Breast epithelium (tissue), 4 donors: ENCODE measurements at places on chromosomes 16 and 17. TPM values are rescaled to one million over a fixed set of nuclear protein-coding genes. Genes with fewer than 3 reads are reported as not detected.

GRCh38 chr16:59698346-59699020 is 964.4 kb upstream of the GOT2 start:
- H3K27me3 ChIP-seq, result no peaks in the 10 kb centered on the region
- H3K4me1 ChIP-seq, result no peaks in the 10 kb centered on the region
- H3K36me3 ChIP-seq, result no peaks in the 10 kb centered on the region
- no peak overlapping the region for H3K4me3 ChIP-seq

ATP6V0D1 gene
- total RNA-seq, result 122 TPM

GRCh38 chr17:67270416-67270815 is 25.4 kb upstream of the HELZ start:
- no peaks in the 10 kb centered on the region for H3K4me1 ChIP-seq
- no peak overlapping the region for H3K27ac ChIP-seq
- H3K36me3 ChIP-seq, result no peaks in the 10 kb centered on the region
- H3K4me3 ChIP-seq, result no peak overlapping the region
- H3K27me3 ChIP-seq, result no peaks in the 10 kb centered on the region

CCL7 gene
- total RNA-seq, result not detected

GRCh38 chr17:80616705-80617104 is 72.1 kb downstream of the RPTOR start:
- H3K27ac ChIP-seq, result no peak overlapping the region
- no peak for DNase-seq
- no peaks in the 10 kb centered on the region for H3K36me3 ChIP-seq
- H3K4me3 ChIP-seq, result no peak overlapping the region
- H3K4me1 ChIP-seq, result no peaks in the 10 kb centered on the region

DNA sequence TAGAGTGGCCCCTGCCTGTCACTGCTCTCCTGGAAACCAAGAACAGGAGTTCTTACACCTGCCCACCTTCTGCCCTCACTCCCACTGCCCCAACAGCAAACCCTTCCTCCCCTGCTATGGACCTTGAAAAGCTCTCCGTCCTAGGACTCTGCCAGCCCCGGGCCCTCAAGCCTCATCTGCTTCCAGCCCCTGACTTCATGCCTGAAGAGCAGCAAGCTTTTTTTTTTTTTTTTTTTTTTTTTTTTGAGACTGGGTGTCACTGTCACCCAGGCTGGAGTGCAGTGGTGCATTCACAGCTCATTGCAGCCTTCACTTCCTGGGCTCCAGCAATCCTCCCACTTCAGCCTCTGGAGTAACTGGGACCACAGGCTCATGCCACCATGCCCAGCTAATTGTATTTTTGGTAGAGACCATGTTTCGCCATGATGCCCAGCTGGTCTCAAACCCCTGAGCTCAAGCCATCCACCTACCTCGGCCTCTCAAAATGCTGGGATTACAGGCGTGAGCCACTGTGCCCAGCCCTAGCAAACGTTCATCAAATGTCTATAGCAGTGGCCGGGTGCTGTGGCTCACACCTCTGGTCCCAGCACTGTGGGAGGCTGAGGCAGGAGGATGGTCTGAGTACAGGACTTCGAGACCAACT is 16.9 kb downstream of the CARHSP1 start:
- DNase-seq, result no peak
- peak overlapping the region; percentile 74 for H3K27ac ChIP-seq
- no peaks in the 10 kb centered on the region for H3K27me3 ChIP-seq
- no peaks in the 10 kb centered on the region for H3K4me1 ChIP-seq
- H3K4me3 ChIP-seq, result no peak overlapping the region
- no peaks in the 10 kb centered on the region for H3K36me3 ChIP-seq

DNA sequence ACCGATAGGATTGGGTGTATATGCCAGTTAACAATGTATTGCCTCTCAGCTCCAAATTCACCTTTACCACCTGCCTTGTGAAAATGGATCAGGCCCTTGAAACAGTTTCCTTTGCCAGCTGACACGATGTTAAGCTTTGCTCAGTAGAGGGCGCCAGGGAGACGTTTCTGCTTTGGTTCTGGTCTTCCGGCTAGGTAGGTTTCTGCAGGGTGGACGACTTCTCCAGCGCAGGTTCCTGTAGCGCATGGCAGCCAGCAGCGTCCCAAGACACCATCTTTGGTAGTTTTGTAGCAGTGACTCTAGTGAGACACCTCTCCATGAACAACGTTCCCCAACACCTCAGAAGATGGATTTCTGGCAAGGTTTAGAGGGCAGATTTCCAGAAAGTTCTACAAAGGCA is 24.0 kb downstream of the SYCE1L start:
- no peaks in the 10 kb centered on the region for H3K36me3 ChIP-seq
- no peaks in the 10 kb centered on the region for H3K27me3 ChIP-seq
- DNase-seq, result no peak
- H3K4me1 ChIP-seq, result no peaks in the 10 kb centered on the region
- no peak overlapping the region for H3K27ac ChIP-seq

- no peaks in the 10 kb centered on the region for H3K36me3 ChIP-seq
- DNase-seq, result no peak
Measured at GRCh38 chr16:76287466-76287865, 10.3 kb downstream of the CNTNAP4 start.

DNA sequence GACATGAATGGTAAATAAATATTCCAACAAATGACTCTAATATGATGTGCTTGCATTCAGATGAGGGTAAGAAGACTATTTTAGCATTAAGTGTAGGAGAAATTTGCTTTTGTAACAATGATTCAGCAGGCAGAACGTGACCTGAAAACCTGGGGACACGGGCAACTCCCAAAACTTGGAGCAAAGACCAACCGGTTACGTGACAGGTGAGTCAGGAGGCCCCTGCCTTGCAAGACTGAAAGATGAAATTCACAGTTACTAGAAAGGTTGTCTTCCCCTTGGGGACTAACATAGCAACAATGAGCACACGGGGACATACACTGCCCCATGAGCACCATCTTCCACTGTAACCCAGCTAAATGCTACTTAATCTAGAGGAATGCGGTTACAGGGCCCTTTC is 33.5 kb upstream of the ERN1 start:
- H3K4me1 ChIP-seq, result no peaks in the 10 kb centered on the region
- no peaks in the 10 kb centered on the region for H3K36me3 ChIP-seq
- no peak overlapping the region for H3K4me3 ChIP-seq
- no peak for DNase-seq
- H3K27me3 ChIP-seq, result no peaks in the 10 kb centered on the region

TP53TG3B gene
- total RNA-seq, result not detected

GRCh38 chr16:83727018-83727417 is 80.8 kb upstream of the HSBP1 start:
- no peaks in the 10 kb centered on the region for H3K4me1 ChIP-seq
- no peak for DNase-seq
- H3K27me3 ChIP-seq, result no peaks in the 10 kb centered on the region
- H3K36me3 ChIP-seq, result no peaks in the 10 kb centered on the region

- no peaks in the 10 kb centered on the region for H3K4me1 ChIP-seq
- no peak overlapping the region for H3K27ac ChIP-seq
- H3K4me3 ChIP-seq, result no peak overlapping the region
- no peaks in the 10 kb centered on the region for H3K27me3 ChIP-seq
- no peaks in the 10 kb centered on the region for H3K36me3 ChIP-seq
Measured at GRCh38 chr16:51854401-51854951, 692.5 kb downstream of the TOX3 start.

NPW gene
- not detected for total RNA-seq

GRCh38 chr17:71985111-71986039 is 135.4 kb upstream of the SOX9 start:
- H3K4me3 ChIP-seq, result no peak overlapping the region
- no peaks in the 10 kb centered on the region for H3K36me3 ChIP-seq
- no peaks in the 10 kb centered on the region for H3K4me1 ChIP-seq
- no peak for DNase-seq
- no peak overlapping the region for H3K27ac ChIP-seq

DNA sequence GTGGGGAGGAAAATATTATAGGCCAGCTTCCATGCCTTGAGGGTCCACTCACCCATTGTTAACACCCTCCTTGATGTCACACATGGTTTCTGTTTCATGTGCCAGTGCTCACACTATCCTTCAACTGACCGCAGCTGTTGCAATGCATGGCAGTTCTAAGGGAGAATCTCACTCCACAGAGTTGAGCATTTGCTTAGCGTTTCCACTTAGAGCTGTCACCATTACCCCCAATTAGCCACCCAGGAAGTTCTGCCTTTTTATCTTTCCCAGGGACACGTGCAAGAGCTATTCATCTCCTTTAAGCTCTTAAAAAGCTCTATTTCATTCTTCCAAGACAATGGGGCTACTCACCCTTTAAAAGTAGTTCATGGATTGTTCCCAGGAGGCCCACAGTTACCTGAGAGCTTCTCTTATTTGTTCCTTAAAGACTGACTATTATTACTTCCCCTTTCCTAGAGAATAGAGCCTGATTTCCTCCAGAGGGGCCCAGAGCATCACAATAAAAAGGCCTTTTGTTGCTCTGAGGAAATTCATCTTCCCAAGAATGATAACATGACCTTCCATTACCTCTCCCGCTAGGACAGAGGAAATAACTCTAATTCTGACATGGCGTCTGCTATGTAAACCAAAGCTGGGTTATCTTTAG is 126.8 kb downstream of the CACNG3 start:
- no peaks in the 10 kb centered on the region for H3K27me3 ChIP-seq
- no peak overlapping the region for H3K27ac ChIP-seq
- H3K4me1 ChIP-seq, result no peaks in the 10 kb centered on the region
- no peak overlapping the region for H3K4me3 ChIP-seq
- DNase-seq, result no peak
- no peaks in the 10 kb centered on the region for H3K36me3 ChIP-seq

DNA sequence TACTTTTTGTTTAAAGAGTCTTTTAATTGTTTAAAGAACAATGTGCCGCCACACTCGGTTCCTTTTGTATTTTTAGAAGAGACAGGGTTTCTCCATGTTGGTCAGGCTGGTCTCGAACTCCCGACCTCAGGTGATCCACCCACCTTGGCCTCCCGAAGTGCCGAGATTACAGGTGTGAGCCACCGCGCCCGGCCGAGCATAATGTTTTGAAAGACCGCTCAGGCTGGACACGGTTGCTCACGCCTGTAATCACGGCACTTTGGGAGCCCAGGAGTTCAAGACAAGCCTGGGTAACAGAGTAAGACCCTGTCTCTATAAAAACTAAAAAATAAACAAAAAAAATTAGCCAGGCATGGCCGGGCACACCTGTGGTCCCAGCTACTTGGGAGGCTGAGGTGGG is 59.8 kb downstream of the RNF213 start:
- H3K36me3 ChIP-seq, result peaks cover 4% of the 10 kb centered on the region
- no peaks in the 10 kb centered on the region for H3K27me3 ChIP-seq
- H3K27ac ChIP-seq, result no peak overlapping the region
- no peak overlapping the region for H3K4me3 ChIP-seq
- no peaks in the 10 kb centered on the region for H3K4me1 ChIP-seq
- no peak for DNase-seq

- DNase-seq, result no peak
- no peaks in the 10 kb centered on the region for H3K36me3 ChIP-seq
- no peaks in the 10 kb centered on the region for H3K4me1 ChIP-seq
- H3K4me3 ChIP-seq, result peak within 1 kb of the TSS; percentile 30
- H3K27ac ChIP-seq, result no peak within 1 kb of the TSS
Measured at GRCh38 chr17:3695723-3696411, at the start of gene P2RX5. Gene P2RX5 (minus strand): TSS chr17:3696155. CDS start chr17:3696005, 150 bp downstream.

RNF167 gene
- 49.0 TPM for total RNA-seq

TERB1 gene
- 0.59 TPM for total RNA-seq

- H3K27me3 ChIP-seq, result no peaks in the 10 kb centered on the region
- DNase-seq, result no peak
- no peaks in the 10 kb centered on the region for H3K4me1 ChIP-seq
- no peak overlapping the region for H3K4me3 ChIP-seq
Measured at GRCh38 chr17:12365805-12366204, 299.9 kb upstream of the MYOCD start.

GRCh38 chr16:53198933-53199332 is 144.1 kb downstream of the CHD9 start:
- no peak overlapping the region for H3K27ac ChIP-seq
- no peaks in the 10 kb centered on the region for H3K36me3 ChIP-seq
- H3K27me3 ChIP-seq, result no peaks in the 10 kb centered on the region

DNA sequence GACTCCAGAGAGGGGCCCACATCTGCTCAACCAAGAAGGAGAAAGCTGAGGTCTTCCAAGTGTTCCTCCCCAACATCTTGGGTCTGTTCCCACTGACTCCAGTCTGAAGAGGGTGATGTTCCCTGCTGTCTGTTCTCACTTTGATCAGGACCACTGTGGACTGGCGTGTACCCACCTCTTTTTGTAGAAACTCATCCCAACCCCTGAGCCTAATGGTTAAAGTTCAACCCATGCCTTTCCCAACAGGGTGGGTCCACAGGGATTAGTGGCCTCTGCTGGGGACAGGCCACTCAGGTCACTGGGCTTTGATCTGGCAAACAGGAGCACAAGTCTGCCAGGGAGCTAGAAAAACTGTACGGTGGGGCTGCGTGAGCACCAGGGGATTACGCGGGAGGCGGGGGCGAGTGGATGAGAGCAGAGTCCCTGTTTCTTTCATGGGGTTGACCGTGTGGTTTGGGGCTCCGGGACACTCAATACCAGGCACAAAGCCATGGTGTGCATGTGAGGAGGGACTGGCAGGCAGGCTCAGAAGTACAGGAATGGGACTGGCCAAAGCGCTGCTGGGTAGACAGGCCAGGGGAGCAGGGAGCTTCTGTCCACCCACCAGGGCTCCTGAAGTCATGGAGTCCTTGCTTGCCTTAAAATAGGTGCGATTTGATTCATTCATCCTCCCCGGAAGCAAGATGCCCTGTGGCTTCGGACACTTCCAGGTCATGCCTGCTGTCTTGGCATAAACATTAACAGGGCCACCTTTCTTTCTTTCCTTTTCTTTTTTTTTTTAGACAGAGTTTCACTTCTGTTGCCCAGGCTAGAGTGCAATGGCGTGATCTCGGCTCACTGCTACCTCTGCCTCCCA is at the start of gene CA5A:
Gene CA5A (minus strand): TSS at position 155 of the 856 bp plus-strand sequence. CDS start 79 bp downstream, at position 76.
- H3K27me3 ChIP-seq, result no peaks in the 10 kb centered on the region
- no peak for DNase-seq
- H3K36me3 ChIP-seq, result no peaks in the 10 kb centered on the region
- H3K4me3 ChIP-seq, result no peak within 1 kb of the TSS
- no peaks in the 10 kb centered on the region for H3K4me1 ChIP-seq

DNA sequence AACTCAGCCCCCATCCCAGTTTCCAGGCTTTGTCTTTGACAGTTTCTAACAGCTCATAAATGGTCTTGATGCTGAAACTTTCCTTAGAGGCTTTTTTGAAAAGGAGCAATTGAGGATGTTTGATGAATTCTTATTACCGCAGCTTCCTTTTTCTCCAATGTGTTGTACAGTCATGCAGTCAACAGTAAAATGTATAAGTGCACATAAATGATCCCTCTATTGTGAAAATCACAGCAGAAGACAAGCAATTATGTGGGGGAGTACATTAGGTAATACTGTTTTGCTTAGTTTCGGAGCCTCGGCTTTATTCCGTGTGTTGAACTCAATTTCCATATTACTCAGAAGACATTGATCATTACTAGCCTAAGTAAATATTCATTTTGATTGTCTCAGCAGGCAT is 673.7 kb downstream of the CDH8 start:
- no peak overlapping the region for H3K4me3 ChIP-seq
- H3K27me3 ChIP-seq, result no peaks in the 10 kb centered on the region
- no peaks in the 10 kb centered on the region for H3K4me1 ChIP-seq
- no peak overlapping the region for H3K27ac ChIP-seq
